Glutamatergic neuron (in vitro differentiated cells): ENCODE measurements at places on chromosomes 13 and 19.

- DNase-seq: no peak
These were observed 119.1 kb downstream of the DLEU7 start for GRCh38 chr13:50724438-50724837.

GRCh38 chr13:45994752-45995151, 57.8 kb downstream of the ZC3H13 start:
- DNase-seq: no peak

DNA sequence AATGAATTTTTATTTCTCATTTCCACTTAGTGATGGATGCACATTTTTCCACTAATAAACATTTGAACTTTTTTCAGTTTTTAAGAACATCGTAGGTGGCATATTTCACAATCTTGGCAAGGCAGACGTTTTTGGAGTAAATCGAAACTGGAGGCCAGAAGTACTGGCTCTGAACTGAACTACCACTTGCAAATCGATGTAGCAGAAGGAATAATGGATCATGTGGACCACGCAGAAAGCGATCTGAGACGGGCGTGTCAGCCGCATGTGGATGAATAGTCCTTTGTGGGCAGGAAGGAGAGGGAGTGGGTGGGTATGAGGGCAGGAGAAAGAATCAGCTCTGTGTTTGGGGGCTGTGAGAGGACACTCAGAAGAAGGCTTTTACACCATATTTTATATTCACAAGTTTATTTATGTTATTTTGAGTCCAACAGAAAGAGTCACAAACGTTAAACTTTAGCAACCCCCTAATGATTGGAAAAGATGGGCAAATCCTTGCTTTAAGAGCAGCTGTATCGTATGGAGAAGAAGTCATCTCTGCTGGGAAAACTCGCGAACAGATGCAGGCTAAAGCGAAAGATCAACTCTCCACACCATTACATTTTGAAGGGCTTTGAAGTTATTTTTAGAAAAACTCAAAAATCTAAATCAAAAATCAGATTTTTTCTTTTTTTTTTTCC, 90.5 kb downstream of the COL4A2 start:
- DNase-seq: no peak

DNA sequence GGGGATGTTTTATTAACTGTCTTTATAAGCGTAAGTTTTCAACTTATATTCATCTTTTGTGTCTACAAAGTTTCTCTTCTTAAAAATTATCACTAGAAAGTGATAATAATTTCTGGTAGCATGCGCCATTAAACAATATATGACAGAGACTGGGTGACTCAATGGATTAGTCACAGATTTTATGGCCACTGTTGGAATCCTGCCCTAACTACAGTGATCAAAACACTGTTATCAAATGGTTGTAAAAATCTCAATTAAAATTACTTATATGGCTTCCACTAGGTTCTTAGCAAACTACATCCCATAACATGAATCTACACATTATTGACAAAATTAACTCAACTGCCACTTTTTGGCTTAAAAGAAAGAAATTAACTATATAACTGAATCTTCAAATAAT, 350.0 kb downstream of the DACH1 start:
- DNase-seq: no peak

- no peak for DNase-seq
These were observed 11.1 kb upstream of the CNMD start for GRCh38 chr13:52750713-52751112.

- DNase-seq: no peak
These were observed 137.8 kb upstream of the MCF2L start for GRCh38 chr13:112831196-112831595.

DNA sequence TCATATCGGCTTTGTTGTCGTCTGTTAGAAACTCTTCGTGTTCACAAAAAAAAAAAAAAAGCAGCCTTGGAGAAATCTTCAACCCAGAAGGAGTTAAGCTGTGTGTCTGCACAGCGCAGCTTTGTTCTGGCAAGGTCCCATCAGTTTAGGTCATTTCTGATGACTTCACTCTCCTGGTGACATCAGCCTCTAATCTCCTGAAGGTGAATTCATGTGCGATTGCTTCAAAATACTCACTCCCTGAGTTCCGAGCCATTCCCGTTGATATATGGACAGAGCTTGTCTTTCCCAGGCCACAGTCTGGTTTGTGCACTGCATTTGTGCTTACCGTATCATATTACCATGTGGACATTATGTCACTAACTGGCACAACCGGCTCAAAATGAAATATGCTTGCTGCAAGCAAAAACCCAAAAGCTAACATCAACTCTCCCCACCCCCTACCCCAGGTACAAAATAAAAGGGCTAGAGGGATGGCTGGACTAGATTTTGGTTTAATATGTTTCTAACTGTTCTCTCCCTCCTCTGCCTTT, 342.4 kb downstream of the KCNRG start:
- DNase-seq: no peak

GRCh38 chr13:28145049-28145448, 6.7 kb downstream of the PAN3 start:
- DNase-seq: no peak

DNA sequence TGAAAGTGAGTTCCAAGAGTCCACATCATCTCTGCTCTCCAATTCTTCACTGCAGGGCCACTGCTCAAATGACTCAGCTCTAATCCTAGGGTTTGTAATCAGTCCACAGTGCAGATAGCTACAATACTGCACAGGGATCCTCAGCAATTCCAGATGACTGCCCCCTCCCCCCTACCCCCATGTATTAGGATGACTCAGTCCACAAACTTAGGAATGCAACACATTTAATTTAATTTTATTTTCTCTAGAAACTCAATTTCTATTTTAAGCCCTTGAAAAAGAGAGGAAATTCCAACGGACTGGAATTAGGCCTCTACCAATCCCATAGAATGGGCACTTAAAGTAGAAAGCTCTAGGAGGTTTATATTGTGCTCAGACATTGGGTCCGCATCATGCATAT, 173.8 kb upstream of the SOX21 start:
- DNase-seq: no peak

GRCh38 chr13:28037399-28037798, 48.9 kb upstream of the URAD start:
- no peak for DNase-seq

DNA sequence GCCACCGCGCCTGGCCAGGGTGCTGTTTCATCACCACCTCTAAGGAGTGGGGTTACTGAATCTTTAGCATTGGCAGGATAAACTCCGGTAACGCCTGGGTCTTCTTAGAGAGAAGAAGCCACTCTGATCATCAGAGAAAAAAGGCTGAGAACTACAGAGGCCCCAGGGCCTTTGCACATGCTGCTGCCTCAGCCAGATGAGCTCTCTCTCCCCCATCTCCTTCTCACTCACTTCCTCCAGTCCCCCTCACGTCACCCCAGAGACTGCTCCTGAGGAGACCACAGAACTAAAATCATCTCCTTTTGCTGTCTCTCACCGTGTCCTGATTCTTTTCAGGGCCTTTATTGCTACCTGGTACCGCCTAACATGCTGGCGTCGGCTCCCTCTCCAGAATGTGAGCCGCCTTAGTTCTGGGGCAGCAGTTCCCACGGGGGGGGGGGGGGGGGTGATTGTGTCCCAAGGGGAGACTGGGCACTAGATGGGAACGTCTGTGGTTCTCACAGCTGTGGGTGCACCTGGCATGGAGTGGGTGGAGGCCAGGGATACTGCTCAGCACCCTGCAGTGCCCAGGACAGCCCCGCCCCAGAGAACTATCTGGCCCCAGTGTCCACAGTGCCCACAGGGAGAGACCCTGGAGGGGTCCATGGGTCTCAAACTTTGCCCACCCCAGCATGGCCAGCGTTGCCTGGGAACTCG, 5.1 kb upstream of the DIRAS1 start:
- no peak for DNase-seq

- no peak for DNase-seq
These were observed 90.6 kb downstream of the PCDH9 start for GRCh38 chr13:67139551-67139950.

GRCh38 chr13:19695829-19696228, 62.4 kb downstream of the MPHOSPH8 start:
- DNase-seq: no peak

- no peak for DNase-seq
These were observed 91.8 kb upstream of the CACNA1A start for GRCh38 chr19:13598098-13598497.

GRCh38 chr13:31945202-31945961, 86.2 kb upstream of the FRY start:
- DNase-seq: no peak

DNA sequence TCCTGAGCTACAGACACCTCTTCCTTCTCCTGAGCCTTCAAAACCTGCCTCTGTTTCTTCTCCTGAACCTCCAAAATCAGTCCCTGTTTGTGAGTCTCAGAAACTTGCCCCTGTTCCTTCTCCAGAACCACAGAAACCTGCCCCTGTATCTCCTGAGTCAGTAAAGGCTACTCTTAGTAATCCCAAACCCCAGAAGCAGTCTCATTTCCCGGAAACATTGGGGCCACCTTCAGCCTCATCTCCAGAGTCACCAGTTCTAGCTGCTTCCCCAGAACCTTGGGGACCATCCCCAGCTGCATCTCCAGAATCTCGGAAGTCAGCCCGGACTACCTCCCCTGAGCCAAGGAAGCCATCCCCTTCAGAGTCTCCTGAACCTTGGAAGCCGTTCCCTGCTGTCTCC, 10.0 kb downstream of the CHAMP1 start:
- DNase-seq: no peak

DNA sequence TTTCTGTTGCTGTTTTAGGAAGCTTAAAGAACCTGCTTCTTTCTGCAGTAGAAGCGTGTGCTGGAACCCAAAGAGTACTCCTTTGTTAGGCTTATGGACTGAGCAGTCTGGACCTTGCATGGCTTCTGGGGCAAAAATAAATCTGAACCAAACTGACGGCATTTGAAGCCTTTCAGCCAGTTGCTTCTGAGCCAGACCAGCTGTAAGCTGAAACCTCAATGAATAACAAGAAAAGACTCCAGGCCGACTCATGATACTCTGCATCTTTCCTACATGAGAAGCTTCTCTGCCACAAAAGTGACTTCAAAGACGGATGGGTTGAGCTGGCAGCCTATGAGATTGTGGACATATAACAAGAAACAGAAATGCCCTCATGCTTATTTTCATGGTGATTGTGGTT, 103.1 kb downstream of the TNFRSF19 start:
- DNase-seq: no peak

DNA sequence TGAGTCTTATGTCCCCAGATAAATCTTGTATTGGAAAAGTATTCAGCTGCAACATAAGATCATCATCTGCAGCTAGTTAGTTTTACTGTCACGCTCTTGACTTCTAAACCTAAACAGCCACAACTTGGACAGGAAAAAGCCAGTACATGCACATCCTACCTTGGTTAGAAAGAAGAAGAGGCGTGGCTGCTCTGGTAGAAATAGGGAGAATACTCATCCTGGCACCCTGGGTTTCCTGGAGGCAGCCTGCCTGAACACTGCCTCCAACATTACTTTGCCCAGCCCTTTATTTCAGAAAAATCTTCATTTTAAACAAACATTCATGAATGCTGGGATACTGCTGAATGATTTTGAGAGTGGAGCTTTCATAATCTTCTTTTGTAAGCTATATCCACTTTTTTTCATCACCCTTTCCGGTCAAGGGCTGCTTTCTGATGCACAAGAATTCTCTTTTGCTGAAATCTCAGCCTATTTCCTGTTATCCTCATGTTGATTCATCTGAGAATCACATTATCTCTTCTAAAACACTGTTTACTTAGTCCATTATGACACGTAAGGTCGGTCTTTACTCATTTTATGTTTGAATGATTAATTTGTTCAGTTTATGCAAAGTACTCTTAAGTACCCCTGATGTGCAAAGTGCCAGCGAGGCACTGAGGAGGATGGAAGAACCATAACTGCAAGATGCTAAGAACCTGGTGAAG, 55.2 kb downstream of the STARD13 start:
- DNase-seq: no peak

- no peak for DNase-seq
These were observed 244.5 kb downstream of the DNAJC15 start for GRCh38 chr13:43267916-43268315.

GRCh38 chr13:20387006-20387405, 138.7 kb downstream of the CRYL1 start:
- DNase-seq: no peak

- DNase-seq: no peak
These were observed 3.0 kb downstream of the WASF3 start for GRCh38 chr13:26560456-26560855.

GRCh38 chr13:76512721-76513145, 373.5 kb downstream of the KCTD12 start:
- no peak for DNase-seq

- no peak for DNase-seq
These were observed 152.6 kb upstream of the HTR2A start for GRCh38 chr13:47049276-47049989.

DNA sequence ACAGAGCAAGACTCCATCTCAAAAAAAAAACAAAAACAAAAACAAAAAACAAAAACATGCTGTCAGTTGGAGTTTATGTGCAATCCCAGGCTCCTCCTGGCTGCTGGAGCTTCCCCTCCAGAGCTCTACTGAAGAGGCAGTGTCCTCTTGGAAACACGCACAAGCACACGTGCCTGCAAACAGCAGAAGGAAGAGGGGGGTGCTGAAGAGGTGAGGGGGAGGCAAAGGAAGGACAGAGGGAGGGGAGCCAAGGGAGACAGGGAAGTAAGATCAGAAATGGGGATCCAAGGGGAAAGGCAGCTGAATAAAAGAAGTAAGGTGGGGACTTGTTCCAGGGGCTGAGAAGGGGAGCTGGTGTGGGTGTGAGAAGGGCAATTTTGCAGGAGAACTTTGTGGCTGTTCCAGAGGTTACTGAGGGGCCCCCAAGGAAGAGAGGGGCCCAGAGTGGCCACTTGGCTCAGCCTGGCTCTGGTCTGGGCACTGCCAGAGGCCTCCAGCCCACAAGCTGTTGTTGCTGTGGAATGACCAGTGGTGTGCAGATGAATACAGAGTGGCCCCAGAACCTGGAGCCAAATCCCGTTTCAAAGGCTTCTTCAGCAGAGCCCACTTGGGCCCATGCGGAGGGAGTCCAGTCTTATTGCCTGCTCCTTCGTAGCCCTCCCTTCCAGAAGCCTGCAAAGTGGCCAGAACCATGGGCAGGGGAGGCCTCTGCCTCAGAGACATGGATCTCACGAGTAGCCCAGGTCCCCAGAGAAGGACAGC, 34.4 kb downstream of the LYL1 start:
- DNase-seq: no peak

DNA sequence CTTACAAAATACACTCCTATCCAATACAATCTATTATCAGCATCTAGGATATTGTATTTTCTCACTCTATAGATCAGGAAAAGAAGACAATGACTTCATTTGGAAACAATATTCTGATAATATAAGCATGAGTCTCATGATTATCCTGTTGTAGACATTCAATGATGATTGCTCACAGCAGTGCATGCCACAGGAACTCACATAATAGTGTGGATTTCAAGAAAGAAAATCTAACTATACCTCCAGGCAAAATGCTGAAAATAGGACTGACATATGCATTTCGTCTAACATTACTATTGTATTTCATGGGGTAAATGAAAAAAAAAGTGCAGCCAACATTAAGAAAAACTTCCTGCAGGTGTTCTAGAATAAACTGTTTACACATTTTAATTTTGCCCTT, 122.6 kb downstream of the POSTN start:
- no peak for DNase-seq

- DNase-seq: peak; percentile 98
These were observed 22.8 kb downstream of the ZNF763 start for GRCh38 chr19:11987405-11988281.

- DNase-seq: peak; percentile 92
These were observed 7.5 kb upstream of the ARHGEF18 start for GRCh38 chr19:7340959-7341837.
